Stomach (tissue), 19 donors: ENCODE measurements at places on chromosomes 13 and 19. TPM values are rescaled to one million over a fixed set of nuclear protein-coding genes. Genes with fewer than 3 reads are reported as not detected.

Gene NTF4
- total RNA-seq, result not detected

Gene NLRP11
- not detected for total RNA-seq

Gene ZNF154
- 0.58 TPM for total RNA-seq

Gene ZNF177
- 4.6 TPM for total RNA-seq

Gene PCP2
- not detected for total RNA-seq

Gene CRLF1
- total RNA-seq, result 7.6 TPM

Gene ZNF350
- total RNA-seq, result 24.2 TPM

Gene WDR18
- 214 TPM for total RNA-seq

Gene LILRA5
- not detected for total RNA-seq

Gene PTPRS
- 140 TPM for total RNA-seq

Gene ZNF888
- 11.2 TPM for total RNA-seq

- peak; percentile 35 for DNase-seq
These were observed 350.9 kb upstream of the NBEA start for GRCh38 chr13:34591129-34591528.

GRCh38 chr13:109694972-109695371 is 91.4 kb downstream of the IRS2 start:
- no peak for DNase-seq

DNA sequence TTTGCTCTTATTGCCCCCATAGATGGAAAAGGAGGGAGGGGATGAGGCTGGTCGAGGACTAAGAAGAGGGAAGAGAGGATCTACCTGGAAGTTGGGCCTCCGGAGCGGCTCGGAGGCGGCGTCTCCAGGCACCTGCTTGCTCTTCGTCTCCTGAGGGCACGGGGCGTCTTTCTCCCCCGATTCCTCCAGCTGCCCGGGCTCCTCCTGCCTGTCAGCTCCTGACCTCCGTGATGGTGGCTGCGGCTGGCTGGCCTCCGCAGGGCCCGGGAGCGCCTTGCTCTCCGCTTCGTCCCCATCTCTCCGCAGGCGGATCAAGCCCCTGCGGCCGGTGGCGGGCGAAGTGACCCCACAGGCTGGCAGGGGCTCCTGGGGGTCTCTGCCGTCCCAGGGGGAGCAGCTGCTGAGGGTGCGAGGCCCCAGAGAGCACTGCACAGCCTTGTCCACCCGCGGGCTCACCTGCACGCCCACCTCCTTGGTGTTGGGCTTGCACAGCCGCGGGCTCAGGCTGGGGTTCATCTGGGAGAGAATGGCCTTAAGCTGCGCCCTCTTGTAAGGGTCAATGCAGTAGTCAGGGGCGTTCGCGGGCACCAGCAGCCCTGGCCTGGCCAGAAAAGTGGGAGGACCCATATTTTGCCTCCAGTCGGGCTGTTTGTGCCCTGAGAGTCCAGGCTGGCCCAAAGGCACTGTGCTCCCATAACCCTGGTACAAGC is 3.8 kb downstream of the ZAR1L start:
- no peak for DNase-seq

- DNase-seq, result no peak
These were observed 42.7 kb downstream of the ING1 start for GRCh38 chr13:110756219-110756631.

GRCh38 chr13:30113983-30114570 is 193.3 kb downstream of the KATNAL1 start:
- DNase-seq, result peak; percentile 73

GRCh38 chr19:1105008-1105872 is 1.4 kb downstream of the GPX4 start:
- DNase-seq, result peak; percentile 73

- peak; percentile 57 for DNase-seq
These were observed 30.7 kb downstream of the HTR2A start for GRCh38 chr13:46866150-46866549.

DNA sequence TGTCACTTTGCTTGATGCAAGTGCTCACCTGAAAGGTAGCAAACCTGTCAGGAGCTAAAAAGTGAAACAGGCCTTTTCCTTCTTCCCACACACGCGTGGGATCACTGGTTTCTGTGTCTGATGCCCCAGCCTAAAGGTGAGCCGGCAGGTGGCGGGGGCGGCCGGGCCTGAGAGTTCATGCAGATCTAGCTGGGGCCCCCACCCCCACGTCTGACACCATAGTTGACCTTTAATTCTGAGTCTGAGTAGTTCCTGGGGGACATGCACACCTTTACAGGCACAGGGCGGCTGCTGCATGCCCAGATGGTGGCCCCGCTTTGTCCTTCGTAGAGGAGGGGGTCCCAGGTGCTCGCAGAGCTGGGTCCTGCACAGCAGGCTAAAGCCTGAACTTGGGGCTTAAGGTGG is 345.3 kb downstream of the TEX29 start:
- no peak for DNase-seq

DNA sequence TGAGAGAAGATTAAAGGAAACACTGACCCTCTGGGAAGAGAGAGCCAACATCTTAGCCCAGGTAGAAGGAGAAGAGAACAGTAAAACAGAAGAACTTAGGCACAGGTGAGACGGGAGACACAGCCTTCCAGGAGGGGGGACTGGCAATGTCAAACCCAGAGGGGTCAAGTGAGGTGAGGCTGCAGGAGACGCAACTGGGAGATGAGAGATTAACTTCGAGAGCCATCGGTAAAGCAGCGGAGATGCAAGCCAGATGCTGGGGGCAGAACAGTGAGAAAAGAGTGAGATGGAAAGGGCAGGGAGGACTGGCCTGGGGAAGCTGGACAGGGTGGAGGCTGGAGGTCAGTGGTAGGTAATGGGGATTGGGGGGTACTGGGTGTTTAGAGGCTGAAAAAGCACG is 5.2 kb downstream of the INSR start:
- no peak for DNase-seq

DNA sequence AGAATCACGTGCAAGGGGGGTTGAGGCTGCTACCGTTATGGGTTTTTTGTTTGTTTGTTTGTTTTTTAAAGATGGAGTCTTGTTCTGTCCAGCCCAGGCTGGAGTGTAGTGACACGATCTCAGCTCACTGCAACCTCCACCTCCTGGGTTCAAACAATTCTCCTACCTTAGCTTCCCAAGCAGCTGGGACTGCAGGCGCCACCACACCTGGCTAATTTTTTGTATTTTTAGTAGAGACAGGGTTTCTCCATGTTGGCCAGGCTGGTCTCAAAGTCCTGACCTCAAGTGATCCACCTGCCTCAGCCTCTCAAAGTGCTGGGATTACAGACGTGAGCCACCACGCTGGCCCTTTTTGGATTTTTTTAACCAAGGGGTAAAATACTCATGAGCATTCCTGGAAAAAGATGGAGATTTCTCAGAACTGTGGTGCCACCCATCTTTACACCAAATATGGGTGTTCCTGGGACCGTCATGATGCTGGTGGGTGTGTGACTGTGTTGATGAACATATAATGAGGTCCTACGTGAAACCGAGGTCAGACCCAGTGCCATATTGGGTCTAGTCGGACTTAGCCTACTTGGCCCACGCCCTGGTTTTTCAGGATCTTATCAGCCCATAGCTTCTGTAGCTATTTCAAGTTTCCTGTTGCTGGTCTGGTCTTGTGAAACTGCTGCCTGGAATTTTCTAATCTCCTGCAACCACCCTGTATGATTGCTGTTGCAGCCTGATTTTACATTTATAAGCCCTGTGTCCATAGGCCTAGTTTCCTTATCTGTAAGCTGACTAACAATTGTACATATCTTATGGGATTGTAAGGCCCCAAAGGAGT is 6.2 kb downstream of the PPP1R15A start:
- peak; percentile 59 for DNase-seq

GRCh38 chr13:34294483-34295129 is 476.7 kb downstream of the RFC3 start:
- peak; percentile 41 for DNase-seq

DNA sequence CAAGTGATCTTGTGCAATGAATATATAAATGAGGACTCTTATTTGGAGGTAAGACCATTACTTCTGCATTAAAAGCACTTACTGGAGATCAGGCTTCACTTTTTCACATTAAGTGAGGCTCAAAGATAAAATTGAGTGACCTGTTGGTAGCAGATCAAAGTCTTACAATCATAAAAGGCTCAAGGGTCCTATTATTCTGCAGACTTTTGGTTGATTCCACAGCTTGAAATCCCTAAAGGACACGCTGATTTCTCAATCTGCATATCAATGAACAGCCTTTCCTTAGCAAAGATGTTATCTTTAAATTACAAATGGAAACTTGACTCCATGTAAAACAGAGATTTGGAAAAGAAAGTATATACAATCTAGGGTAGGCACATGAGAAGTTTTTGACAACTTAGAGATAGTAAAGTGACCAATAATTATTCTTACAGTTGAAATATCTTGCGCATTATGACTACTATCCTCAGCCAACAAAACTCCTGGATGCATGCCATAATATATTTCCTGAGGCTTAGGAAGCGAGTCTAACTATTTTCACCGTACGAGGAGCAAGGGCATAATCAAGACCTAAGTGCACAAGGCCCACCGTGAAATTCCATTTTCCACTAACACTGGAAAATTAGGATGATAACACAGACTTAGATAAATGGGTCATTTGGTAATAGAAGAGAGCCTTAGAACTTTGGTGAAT is 640.7 kb downstream of the LIG4 start:
- DNase-seq, result no peak

- peak; percentile 47 for DNase-seq
These were observed 76.3 kb downstream of the ZNF536 start for GRCh38 chr19:30448386-30449077.

DNA sequence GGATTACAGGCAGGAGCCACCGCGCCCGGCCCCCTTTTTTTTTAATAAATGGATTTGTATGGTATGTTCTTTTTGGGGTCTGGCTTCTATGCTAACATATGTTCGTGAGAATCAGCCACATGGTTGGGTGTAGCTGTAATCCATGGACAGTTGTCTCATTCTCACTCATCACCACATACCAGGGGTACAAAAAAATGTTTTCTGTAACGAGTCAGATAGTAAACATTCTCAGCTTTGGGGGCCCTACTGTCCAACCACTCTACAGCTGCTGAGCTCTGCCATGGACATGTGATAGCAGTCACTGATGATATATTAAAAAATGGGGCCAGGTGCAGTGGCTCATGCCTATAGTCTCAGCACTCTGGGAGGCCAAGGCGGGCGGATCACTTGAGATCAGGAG is 5.1 kb upstream of the RETN start:
- no peak for DNase-seq

- peak; percentile 49 for DNase-seq
These were observed 82.5 kb downstream of the AKAP11 start for GRCh38 chr13:42354241-42355091.

GRCh38 chr13:58767566-58767965 is 1136.0 kb downstream of the PCDH17 start:
- no peak for DNase-seq
